ENCODE measurements at places on chromosomes 3 and 15.

DNA sequence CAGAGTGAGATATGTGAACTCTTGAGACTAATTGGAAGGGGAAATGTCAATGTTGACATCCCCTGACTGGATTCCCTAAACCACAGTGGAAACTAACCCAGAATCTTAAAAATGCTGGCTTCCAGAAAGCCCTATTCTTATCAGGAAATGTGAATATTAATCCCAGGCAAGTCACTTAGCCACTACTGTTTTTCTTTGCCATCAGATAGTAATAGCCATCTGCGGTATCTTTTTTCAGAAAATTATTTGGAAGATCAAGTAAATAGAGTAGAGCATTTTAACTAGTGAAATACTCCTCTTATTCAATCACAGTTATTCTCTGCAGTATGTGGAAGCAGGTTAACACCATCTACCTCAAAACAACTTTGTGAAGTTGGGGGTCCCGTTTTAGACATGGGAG lies 318.9 kb downstream of the RORA start:
- no peak for DNase-seq

DNA sequence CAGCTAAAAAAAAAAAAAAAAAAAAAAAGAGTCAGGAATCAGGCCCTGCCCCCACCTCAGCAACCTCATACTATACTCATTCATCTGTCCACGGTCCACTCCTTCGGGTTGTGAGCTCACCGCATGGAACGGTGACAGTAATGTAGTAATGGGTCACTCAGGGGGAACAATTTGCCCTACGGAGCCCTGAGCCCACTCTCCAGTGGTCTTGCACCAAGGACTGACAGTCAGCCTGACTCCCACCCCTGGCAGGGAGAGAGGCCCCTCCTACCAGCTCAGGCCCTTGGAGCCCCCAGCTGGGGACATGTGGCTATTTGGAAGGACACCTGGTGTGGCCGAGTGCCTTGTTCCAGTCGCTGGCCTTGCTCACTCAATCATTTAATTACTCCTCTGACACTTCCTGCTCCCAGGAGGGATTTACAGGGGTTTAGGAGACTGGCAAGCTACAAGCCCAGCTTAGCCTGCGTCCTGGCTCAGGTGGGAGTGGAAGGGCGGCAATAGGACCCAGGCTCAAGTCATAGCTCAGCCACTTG lies 19.9 kb upstream of the CACNA2D2 start:
- no peak for DNase-seq

GRCh38 chr3:31622636-31623288 lies 90.0 kb downstream of the STT3B start:
- DNase-seq: no peak

DNA sequence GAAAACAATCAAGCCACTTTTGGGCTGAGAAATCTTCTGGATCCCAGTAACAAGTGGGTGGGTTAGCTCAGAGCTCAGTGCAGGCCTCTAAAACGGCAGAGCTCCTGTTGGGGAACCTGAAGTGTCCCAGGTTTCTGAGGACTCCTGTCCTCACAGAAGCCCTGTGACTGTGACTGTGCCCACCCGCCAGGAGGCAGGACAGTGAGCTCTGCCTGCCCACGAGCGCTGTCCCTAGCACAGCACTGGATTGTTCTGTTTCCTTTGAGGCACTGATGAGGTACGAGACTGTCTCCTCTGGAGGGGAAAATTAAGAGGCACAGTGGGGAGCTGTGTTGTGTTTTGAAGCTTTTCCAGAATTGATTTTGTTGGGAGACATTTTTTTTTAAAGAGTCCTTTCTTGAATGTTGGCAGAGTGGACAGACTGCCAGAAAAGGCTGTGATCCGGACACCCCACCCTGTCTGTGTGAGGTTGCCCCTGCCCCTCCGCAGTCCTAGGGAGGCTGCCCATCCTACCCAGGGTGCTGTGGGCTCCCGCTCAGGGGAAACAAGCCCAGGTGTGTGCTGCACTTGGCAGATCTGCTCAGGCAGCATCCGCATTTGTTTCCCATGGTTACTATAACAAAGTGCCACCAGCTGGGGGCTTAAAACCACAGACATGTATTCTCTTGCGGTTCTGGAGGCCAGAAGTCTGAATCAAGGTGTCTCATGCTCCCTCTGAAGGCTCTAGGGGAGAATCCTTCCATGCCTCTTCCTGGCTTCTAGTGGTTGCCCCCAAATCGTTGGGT lies 66.6 kb upstream of the LARS2 start:
- no peak for DNase-seq

GRCh38 chr3:28287046-28287445 lies 45.6 kb downstream of the CMC1 start:
- DNase-seq: no peak

DNA sequence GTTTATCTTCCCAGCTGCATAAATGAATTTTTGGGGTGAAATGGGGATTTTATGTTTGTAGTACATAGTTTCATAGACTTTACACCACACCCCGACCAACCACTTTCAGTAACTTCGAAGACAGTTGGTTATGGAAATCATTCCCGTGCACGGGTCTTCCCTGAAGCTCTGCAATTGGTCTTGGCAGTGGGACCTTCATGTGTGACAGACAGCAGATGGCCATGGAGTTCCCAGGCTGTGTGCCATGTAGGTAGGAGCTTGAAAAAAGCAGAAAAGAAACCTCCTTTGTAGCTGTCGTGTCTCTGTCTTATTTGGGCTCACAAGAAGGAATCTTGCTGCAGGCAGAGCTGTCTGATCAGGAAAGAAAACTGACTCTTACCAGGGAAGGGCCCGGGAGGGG lies 25.9 kb downstream of the EXOG start:
- no peak for DNase-seq

DNA sequence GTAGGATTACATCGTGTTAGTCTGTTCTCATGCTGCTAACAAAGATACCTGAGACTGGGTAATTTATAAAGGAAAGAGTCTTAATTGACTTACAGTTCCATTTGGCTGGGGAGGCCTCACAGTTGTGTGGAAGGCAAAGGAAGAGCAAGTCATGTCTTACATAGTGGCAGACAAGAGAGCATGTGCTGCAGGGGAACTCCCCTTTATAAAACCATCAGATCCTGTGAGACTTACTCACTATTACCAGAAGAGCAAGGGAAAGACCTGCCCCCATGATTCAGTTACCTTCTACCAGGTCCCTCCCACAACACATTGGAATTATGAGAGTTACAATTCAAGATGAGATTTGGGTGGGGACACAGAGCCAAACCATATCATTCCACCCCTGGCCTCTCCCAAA lies 3.4 kb downstream of the SLC25A26 start:
- no peak for DNase-seq

DNA sequence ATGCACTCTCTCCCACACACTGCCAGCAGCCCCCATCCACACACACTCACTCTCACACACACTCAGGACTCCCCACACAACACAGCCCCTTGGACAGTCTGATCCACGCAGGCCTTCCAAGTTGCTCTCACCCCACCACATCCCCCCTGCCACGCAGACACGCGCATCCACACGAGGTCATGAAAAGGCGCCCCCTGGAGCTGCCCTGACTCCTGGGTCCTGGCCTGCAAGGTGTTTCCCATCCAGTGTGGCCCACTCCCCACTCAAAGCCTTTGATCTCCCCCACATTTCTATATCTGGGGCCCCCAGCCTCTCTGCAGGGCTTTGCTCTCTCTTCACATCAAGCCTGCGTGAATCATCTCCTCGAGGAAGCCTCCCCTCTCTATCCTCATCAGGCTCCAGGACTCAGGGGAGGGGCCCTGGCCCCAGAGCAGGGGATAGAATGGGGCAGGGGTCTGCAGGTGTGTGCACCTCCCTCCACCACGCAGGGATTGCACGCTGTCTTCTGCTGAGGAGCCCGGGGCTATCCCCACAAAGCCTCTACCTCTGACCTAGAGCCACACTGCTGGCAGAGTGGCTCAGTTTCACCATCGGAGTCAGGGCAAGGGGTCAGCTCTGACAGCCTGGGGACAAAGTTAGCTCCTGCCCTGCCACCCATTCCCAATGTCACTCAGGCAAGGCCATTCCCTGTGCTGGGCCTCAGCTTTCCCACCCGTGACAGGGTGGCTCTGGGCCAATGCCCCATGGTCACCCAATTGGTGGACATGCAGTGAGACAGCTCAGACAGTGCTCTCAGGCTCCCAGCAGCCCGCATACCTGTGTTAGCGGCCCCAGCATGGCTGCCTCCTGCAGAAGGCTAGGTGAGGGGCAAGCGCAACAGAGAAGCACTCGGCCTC lies 6.4 kb downstream of the MYL3 start:
- peak; percentile 11 for DNase-seq

DNA sequence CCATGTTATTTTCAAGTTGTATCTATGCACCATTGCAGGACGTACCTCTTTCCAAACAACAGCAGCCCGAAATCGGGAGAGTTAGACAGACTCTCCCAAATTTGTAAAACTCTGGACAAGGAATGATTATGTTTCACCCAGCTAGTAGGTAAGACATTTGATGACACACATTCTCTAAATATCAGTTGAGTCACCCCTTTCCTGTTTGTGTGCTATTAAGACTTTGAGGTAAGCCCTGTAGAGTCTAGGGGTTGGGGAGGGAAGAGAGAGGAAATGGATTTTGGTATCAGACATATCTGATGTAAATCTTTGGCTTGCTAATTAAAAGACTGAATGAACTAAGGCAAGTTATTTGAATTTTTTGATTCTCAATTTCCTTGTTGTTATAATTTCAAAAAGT lies 999.0 kb downstream of the TUSC7 start:
- no peak for DNase-seq

DNA sequence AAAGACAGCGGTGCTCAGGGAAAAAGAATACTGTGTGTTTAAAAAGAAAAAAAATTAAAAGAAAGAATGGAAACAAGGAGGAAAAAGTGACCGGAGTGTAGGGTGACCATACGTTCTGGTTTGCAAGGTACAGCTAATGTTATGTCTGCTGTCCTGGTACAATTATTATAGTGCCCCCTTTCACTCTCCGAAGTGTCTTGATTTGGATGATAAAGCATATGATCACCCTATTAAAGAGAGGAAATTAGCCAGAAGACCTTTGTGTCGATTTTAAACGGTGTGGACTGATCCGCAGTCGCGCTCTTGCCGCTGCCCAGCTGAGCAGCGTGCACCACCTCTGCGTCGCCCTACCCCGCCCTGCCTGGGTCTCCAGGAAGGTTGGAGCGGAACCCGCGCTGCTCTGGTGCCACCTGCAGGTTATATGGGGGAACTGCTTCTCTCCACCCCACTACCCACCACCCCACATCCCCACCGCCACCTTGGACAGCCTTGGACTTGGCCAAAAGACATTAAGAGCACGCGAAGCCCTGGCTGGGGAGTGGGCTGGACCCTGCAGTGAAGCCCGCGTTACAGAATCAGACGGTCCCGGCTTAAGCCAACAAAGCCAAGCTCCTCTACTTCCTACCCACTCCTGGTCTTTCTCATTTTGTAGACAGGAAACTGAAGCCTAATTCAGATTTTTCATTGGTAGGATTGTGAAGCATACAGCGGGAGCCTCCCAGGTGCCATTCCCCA lies 41.2 kb upstream of the UBE2Q2 start:
- peak; percentile 84 for DNase-seq

- DNase-seq: no peak
Measured at GRCh38 chr15:62899090-62899493, 143.5 kb upstream of the TPM1 start.

GRCh38 chr3:71753701-71754609 lies at the start of gene GPR27:
Gene GPR27, plus strand, starts transcription at chr3:71753855. Its CDS starts 195 bp downstream, at chr3:71754050.
- peak; percentile 53 for DNase-seq

GRCh38 chr15:81303244-81304225 lies 20.4 kb downstream of the STARD5 start:
- DNase-seq: no peak

DNA sequence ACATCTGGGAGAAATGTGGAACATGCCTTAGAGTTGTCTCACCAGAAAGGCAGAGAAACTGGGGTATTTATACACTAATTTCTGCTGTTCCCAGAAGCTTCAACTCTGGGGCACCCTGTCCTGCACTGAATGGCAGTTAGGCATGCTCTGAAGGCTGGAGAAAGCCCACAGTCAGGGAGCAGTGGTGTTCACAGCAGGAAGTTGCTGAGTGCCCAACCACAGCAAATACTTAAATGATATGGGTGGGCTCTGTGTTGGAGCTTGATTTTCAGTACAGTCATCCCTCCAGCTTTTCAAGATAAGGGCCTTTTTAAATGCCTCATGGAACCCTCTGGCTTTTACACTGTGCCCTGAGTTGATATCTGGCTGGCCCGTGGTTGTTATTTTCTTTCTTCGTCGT lies 38.7 kb upstream of the RASGRF1 start:
- DNase-seq: no peak

- DNase-seq: no peak
Measured at GRCh38 chr3:150005243-150006112, 34.8 kb upstream of the PFN2 start.

GRCh38 chr3:17938313-17938712 lies 195.9 kb upstream of the TBC1D5 start:
- DNase-seq: no peak

DNA sequence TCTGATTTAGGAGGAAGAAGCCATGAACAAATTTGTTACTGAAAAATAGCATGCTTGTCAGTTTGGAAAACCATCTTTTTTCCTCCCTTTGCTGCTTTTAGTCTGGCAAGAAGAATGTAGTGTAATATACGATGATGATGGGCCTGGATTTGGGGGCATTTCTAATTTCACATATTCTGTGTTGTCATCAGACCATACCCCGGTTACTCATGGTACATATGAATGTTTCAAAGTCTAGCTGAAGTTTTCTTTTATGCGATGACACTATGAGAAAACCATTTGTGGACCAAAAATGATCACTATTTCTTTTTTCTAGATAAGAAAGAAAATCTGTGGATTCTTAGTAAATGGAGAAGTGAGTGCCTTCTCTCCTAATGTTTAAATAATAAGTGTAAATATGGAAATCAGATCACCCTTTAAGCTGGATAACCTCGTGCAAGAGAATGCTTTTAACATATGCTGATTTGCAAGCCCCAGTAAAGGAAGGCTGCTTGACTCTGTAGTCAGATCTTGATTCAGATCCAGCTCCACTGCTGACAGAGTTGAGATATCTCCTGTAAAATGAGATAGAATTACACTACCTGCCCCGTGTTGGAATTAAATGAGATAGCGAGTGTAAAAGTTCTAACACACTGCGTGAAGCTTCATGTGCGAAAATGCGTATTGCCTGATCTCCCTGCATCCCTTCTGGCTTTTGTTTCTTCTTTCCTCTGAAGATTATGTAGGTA lies 3.0 kb downstream of the MEF2A start:
- DNase-seq: no peak

DNA sequence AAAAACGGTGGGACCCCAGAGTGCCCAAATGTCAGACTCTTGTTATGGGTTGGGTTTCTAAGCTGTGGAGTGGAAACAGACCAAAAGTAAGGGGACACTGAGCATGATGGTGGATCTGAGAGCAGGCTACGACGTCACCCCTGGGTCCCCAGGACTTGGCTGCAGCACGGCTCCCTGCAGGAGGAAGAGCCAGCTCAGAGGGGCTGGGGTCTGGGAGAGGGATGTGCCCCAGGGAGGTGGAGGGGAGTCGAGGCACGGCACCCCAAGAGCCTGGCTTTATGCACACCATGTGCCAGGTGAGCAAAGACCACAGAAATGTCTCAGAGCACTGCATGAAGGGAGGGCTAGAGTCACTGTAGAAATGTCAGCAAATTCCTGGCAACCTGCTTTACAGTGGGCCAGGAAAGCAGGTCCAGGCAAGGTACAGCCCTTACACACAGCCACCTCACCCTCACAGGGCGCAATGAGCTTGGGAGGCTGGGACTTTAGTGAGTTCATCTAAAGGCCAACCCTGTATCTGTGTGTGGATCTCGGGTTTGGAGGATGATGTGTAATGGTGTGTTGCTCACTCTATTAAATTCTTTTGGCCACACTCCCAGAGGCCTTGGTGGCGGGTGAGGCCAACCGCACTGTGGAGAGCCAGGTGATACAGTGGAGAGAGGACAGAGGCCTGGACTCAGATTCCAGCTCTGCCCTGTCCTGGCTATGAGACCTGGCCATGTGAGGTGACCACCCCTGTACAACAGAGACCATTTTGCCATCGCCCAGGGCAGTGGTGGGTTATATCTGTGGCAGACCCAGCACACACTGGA lies 14.1 kb downstream of the CTSH start:
- DNase-seq: peak; percentile 73

All from right hindlimb (tissue), 1 donor.